ENCODE measurements at places on chromosomes 13 and 19. TPM values are rescaled to one million over a fixed set of nuclear protein-coding genes. Genes with fewer than 3 reads are reported as not detected.

Gene ZNF534
- not detected for total RNA-seq

Gene CCDC8
- not detected for total RNA-seq

Gene GSX1
- not detected for total RNA-seq

Gene CCDC169
- total RNA-seq: 0.36 TPM

Gene CA11
- 11.4 TPM for total RNA-seq

Gene ITPKC
- 36.2 TPM for total RNA-seq

Gene SBSN
- 2.4 TPM for total RNA-seq

Gene MPND
- 12.4 TPM for total RNA-seq

Data from A549 treated with Mapracorat at 1 μM for 4 hours (cell line).